ENCODE measurements at places on chromosomes 7 and 10.

DNA sequence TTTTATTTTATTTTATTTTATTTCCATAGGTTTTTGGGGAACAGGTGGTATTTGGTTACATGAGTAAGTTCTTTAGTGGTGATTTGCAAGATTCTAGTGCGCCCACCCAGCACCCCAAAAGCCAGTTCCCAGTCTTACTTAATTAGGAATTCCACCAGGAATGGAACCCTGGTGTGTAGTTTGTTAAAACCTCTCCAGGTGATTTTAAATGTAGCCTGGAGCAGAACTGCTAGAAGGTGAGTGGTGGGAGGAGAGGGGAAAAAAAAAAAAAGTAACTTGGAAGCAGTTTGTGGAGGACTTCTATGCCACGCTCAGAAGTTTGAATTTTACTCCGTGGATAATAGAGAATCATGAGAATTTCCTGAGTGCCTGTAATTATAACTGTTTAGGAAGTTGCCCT, 5.5 kb upstream of the TEX47 start:
- DNase-seq, result no peak

GRCh38 chr7:134108802-134109201, 18.3 kb upstream of the LRGUK start:
- DNase-seq, result no peak

GRCh38 chr10:5968037-5968680, 9.2 kb downstream of the IL15RA start:
- DNase-seq, result no peak

- no peak for DNase-seq
Observed at GRCh38 chr7:147523056-147523455, 1067.5 kb upstream of the C7orf33 start.

- DNase-seq, result no peak
Observed at GRCh38 chr7:141754939-141755338, 9.0 kb upstream of the TAS2R3 start.

DNA sequence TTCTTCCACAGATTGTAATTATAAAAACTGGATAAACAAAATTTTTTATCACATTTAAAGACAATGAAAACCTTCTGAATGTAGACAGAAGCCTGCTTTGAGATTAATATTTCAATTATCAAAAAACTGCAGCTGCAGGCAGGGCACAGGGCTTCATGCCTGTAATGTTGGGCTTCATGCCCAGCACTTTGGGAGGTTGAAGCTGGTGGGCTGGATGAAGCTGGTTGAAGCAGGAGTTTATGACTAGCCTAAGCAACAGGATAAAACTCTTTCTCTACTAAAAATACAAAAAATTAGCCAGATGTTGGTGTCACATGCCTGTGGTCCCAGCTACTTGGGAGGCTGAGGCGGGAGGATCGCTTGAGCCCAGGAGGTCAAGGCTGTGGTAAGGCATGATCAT, 41.2 kb downstream of the PDZD8 start:
- DNase-seq, result no peak

DNA sequence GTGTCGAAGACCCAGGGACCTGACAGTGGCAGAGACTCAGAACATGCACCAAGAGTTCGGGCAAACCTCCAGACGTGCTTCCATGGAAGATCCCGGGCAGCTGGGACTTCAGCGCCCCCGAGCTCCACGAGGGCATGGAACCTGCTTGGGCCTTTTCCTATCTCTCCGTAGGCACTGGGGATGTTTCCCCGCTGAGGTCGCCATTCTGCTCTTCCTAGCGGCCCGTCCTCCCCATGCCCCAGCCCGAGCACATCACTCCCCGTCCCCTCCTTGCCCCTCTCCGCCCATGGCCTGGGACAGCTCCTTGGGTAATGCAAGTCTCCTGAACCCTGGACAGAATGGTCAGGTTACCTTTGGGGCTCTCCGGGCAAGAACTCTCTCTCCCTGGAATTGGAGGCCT, 32.3 kb upstream of the SHH start:
- no peak for DNase-seq

- no peak for DNase-seq
Observed at GRCh38 chr7:2202901-2203765, 29.6 kb downstream of the MAD1L1 start.

GRCh38 chr10:2908851-2909630, 158.3 kb upstream of the PFKP start:
- DNase-seq, result no peak

- no peak for DNase-seq
Observed at GRCh38 chr7:23026164-23026563, 12.2 kb upstream of the HYCC1 start.

- DNase-seq, result no peak
Observed at GRCh38 chr10:47290338-47290737, 9.7 kb upstream of the GDF10 start.

DNA sequence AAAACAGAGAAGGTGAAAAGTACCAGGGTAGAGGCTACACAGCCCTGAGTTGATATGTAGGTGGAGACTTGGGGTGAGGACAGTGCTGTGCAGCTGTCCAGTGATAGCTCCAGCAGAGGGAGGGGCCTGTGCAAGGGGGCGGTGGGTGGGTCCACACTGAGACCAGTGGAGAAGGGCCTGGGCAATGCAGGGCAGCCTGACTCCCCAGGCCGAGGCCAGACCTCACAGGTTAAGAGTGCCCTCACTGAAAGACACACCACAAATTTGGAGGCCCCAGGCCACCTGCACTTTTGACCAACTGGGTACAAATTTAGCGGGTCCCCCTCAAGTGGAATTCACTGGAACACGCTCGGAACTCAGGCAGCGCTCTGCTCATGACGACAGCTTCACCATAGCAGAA, 6.7 kb upstream of the RASGEF1A start:
- no peak for DNase-seq

- DNase-seq, result no peak
Observed at GRCh38 chr10:83075815-83076355, 1063.4 kb upstream of the GHITM start.

GRCh38 chr10:26335574-26336093, 102.5 kb upstream of the APBB1IP start:
- no peak for DNase-seq

GRCh38 chr10:47253651-47254375, 46.2 kb upstream of the GDF10 start:
- DNase-seq, result no peak

- no peak for DNase-seq
Observed at GRCh38 chr10:31419394-31420063, 100.5 kb downstream of the ZEB1 start.

DNA sequence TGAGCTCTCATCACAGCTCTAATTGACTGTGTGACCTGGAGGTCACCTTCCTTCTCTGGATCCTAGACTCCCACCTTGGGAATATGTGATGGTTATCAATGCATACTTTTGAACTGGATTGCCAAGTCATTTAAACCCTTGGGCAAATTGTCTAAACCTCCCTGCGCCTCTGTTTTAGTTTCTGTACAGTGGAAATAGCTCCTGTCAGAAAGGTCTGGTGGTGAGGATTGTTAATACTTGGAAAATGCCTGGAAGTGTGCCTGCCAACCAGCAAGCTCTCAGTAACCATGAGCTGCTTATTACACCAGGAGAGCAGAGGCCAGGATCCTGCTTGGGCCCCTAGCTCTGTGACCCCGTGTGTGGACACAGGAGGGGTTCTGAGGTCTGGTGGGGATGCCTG, 108.7 kb upstream of the PPIF start:
- DNase-seq, result no peak

GRCh38 chr10:26467639-26468038, 29.5 kb downstream of the APBB1IP start:
- no peak for DNase-seq

DNA sequence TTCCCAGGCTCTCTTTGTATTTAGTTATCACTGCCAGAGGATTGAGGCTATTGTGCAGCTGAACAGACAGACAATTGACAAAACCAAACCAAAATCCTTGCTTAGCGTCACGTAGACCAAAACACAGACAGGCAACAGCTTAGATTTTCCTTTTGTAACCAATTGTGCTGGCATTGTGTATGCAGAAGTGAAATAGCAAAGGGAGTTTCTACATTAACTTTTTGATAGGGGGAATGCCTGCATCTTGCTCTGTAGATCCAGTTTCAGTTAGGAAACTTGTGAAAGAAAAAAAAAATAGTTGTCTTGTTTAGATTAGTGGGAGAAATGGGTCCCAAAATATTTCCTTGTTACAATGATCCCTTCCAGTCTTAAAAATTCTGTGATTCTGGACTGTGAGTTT, 333.8 kb downstream of the BBS9 start:
- no peak for DNase-seq

GRCh38 chr10:15316871-15317464, 54.1 kb downstream of the FAM171A1 start:
- DNase-seq, result no peak

All from GOT3 (cell line).